Stimulated activated CD4-positive, alpha-beta T cell treated with anti-CD3 and anti-CD28 coated beads, Interleukin-15, amount 100 ng/mL, for 1 hour (primary cell): ENCODE measurements at places on chromosomes 7 and 10.

DNA sequence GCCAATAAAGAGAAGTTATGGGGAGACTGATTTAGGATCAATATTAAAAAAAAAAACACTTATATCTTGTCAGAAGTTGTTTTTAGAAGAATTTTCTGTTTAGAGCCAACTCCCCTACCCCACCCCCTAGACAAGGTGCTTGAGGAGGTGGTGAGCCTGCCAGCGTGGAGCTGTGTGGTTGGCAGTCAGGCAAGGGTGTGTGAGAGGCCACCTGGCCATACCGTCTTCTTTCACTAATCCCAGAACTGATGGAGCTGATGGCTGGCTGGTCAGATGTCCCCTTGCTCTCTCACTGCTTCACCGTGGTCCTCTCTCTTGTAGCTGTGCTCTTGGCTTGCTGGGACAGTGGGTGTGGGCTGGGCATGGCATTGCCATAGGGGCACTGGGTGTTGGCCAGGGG lies 34.3 kb downstream of the NACAD start:
- DNase-seq: no peak

DNA sequence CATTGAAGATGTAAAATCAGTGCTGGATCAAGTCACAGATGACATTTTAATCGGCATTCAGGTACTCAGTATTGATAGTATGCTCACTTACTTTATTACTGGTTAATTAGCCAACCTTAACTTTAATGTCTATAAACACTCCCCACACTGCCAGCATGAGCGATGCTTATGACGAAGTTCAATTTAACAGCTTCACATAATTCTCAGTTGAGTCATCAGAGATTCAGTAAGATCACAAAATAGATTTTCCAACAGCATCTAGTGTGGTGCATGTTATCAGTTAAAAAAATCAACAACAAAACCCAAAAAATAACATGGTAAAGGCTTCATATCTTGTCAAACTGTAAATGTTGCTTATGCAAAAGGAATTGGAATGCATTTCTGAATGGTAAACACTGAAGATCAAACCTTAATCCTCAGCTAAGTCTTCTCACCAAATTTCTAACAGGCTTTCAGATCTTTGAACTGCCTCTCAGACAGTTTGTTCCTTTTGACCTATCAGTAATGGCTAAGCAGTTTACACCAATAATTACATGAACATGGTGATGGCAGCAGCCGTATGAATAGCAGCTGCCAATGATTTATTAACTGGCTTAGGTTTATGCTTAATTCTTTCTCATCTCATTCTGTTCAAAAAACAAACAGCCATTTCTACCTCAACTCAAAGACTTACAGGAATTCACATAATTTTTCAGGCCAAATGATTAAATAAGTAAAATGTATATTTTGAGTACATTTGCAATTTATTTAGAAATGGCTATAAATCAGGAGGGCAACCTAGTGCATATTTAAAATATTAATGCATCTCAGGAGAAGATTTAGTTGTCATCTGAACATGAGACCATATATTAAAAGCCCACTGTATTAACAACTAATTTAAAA lies 98.5 kb downstream of the CABCOCO1 start:
- no peak for DNase-seq

DNA sequence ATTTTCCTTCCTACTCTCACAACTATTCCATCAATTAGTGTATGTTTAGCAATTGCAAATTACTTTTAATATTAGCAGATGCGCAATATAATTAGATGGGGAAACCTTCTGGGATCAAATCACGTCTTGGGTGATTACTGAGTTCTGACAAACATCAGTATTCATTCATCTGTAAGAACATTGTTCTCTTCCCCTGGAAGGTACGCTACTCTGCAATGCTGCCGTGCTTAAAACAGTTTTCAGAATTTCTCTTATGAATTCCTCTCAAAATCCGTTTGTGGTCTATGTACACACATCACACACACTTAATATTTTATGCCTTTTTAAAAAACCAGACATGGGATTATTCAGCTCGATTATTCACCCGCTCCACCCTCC lies 237.5 kb upstream of the NEBL start:
- no peak for DNase-seq

DNA sequence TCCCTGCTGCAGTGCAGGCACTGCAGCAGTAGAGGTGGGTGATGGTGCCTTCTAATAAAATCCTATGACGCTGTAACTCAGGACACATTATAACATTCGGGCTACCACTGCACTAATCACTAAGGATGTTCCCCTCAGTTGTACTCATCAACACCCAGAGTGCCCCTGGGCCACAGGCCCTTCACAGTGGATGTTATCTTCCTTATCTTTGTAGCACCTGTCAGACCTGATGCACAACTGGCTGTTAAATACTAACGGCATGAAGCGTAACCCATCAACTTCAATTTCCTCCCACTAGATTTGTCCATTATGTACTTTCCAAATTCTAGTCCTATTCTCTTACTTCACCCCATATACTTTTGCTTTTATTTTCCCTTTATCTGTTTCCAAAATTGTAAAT lies 66.3 kb downstream of the PARD3 start:
- no peak for DNase-seq

DNA sequence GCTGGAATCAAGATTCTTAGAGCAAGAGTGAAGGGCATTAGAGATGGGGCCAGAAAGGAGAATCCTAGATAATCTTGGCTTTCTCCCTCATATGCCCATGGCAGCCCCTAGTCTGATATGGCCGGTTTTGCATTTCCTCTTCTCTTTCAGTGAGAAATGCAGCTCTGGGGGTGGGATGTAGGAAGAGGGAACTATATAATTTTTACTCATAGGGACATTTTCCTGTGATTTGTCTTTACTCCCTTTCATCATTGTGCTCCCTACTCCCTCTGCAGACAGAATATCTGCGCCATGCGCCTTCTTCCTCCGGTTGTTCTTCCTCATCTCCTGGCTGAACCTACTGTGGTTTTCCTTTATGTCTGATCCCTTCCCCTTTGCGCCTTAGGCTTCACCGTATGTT lies 16.8 kb upstream of the CHCHD1 start:
- no peak for DNase-seq

DNA sequence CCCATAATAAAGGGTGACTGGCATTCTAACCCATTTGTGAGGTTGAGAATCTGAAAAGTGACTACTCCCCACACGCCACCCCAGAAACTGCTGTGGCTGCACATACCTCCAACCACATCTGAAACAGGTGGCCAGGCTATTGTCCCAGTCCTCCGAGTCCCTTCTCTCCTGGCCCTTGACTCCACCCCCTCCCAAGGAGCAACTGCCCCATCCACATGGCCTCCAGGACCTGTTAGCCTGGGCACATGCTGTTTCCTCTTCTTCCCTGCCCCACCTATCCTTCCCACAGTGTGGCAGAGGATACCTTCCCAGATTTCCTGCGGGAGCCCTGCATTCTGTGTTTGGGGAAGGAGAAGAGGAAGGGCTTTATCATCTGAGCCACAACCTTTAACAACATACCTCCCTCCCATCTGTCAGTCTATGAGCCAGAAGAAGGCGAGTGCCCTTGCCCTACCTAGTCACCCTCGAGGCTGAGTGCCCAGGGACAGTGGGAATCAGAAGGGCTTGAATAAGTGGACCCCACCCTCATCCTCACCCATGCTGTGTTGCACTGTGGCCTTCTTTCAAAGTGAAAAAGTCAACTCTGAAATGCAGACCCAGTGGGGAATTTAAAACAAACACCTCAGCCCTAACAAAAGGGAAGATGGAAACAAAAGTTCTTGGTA lies 11.9 kb downstream of the STEAP1B start:
- DNase-seq: no peak

GRCh38 chr7:45938626-45939302 lies 17.7 kb upstream of the IGFBP3 start:
- no peak for DNase-seq

- no peak for DNase-seq
These were observed 151.3 kb downstream of the GALNT11 start for GRCh38 chr7:152176797-152177196.

DNA sequence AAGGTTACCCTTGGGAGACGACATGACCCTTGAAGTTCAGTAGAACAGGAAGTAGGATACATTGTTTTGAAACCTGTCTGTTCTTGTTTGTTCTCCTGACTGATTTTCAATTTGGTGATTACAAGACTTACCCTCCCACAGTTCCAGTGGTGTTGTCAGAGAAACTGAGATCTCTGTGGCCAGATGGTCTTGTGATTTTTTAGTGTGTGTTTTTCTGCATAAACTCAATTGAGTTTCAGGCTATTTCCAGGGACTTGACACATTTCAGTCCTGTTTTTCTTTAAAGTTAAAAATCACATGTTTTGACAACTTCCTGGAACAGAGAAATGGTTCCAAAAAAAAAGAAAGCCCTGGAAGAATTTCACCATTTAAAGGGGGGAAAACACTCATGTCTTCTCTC lies 22.3 kb downstream of the PIK3CG start:
- no peak for DNase-seq

GRCh38 chr10:109987452-109988211 lies 20.2 kb upstream of the ADD3 start:
- DNase-seq: no peak

- DNase-seq: no peak
These were observed 113.4 kb downstream of the PRKAG2 start for GRCh38 chr7:151763420-151763984.

- DNase-seq: no peak
These were observed 18.9 kb downstream of the RBAK start for GRCh38 chr7:5064391-5065106.
